ENCODE measurements at places on chromosomes 5 and 9. TPM values are rescaled to one million over a fixed set of nuclear protein-coding genes. Genes with fewer than 3 reads are reported as not detected.

The SPATA31D4 gene
- polyA plus RNA-seq: not detected

DNA sequence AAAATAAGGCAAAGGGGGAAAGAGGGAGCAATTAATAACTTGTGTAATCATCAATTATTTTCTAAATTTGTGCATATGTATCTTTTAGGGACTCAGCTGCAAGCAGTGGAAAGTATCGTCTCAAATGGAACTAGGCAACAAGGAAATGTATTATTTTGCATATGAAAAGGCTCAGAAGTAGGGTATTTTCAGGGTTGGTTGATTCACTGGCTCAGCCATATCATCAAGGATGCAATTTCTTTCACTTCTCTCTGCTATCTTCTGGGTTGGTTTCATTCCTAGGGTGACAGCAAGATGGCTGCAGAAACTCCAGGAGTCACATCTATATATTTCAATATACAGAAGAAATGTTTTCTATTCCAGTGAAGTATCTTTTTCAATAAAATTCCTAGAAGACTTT lies 509.8 kb downstream of the DMAC1 start:
- DNase-seq: no peak

- DNase-seq: no peak
Observed at GRCh38 chr5:68345171-68345570, 129.6 kb downstream of the PIK3R1 start.

DNA sequence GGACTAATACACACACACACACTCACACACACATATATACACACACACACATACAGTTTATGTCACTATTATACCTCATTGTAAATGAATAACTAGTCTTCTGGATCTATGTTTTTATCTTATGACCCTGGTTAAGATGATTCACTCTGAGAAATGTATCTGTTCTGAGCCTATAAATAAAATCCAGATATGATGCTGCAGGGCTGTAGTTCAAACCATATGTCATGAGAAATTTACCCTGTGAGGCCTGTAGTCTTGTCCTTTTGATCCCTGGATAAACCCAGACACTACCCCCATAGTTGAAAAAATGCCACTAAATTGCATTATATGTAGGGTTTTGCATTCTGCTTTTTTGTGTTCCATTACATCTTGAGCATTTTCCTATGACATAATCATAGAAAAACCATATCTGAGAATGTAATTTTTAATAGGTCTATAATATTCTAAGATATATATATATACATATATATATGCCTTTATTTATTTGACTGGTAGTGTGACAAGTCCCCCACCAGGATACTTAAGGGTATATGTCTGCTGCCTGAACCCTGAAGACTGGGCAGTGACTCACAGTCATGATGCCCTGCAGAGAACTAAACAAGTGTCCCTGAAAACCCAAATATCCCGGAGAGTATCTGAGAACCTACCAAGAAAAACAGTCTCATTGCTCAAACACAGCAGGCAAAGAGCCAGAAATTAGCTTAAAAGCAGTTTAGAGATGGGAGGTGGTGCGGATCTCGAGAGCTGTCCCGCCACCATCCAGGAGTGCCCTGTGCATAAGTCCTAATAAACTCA lies 18.4 kb upstream of the ALDOB start:
- DNase-seq: no peak

DNA sequence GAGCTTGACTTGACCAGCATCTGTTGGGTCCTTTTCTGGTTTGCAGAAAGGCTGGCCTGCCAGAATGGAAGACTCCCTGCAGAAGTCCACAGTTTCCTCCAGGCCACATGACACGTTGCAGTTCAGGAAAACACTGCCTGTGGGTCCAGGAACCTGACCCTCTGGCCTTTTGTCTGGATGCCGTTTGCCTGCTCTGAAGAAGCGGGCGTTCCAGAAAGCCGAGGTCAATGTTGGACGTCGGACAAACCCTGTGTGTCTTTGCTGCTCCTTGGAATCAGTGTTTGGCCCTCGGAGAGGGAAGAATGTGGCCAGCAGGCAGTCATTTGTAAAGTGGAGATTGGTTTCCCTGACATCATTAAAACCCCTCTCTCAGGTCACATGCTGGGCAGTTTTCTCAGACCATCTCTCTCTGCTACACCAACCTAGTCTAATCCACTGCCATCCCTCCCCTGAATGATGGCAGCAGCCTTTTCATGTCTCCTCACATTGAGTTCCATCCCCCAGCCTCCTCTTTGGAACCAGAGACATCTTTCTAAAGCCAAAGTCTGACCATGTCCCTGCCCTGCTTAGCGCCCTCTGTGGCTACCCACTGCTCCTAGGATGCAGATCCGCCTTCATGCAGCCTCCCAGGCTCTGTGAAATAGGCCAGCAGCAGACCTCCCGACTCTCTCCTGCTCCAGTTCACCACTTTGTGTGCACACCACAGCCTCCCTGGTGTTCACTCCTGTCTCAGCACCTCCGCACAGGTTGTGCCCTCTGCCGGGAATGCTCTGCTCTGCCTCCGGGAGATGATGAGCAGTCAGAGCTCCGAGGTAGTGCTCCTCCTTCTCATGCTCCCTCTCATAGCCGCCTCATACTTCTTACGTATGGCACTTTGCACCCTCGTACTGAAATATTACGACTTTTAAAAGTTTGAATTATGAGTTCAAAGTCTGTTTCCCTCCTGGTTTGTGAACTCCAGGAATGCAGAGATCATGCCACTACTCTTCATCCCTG lies 75.6 kb downstream of the RALGPS1 start:
- DNase-seq: peak; percentile 49

The ARHGEF39 gene
- polyA plus RNA-seq: 7.6 TPM

Measured in left lung (tissue), 14 donors.